ENCODE measurements at places on chromosomes 13 and 19. TPM values are rescaled to one million over a fixed set of nuclear protein-coding genes. Genes with fewer than 3 reads are reported as not detected.

DNAAF3 gene
- 0.59 TPM for total RNA-seq

PLD3 gene
- 105 TPM for total RNA-seq

IL17D gene
- total RNA-seq: 1.5 TPM

TMC4 gene
- total RNA-seq: not detected

ELOF1 gene
- 37.1 TPM for total RNA-seq

ZNF135 gene
- 0.78 TPM for total RNA-seq

OR7E24 gene
- not detected for total RNA-seq

PDX1 gene
- not detected for total RNA-seq

ZNF772 gene
- total RNA-seq: 10.4 TPM

ZNF653 gene
- total RNA-seq: 4.5 TPM

DIAPH3 gene
- total RNA-seq: 22.7 TPM

KPNA3 gene
- 36.0 TPM for total RNA-seq

ACTN4 gene
- total RNA-seq: 109 TPM

TLE2 gene
- total RNA-seq: 0.39 TPM

TTYH1 gene
- total RNA-seq: not detected

HSD17B14 gene
- 1.4 TPM for total RNA-seq
